ENCODE measurements at places on chromosomes 5 and 9.

DNA sequence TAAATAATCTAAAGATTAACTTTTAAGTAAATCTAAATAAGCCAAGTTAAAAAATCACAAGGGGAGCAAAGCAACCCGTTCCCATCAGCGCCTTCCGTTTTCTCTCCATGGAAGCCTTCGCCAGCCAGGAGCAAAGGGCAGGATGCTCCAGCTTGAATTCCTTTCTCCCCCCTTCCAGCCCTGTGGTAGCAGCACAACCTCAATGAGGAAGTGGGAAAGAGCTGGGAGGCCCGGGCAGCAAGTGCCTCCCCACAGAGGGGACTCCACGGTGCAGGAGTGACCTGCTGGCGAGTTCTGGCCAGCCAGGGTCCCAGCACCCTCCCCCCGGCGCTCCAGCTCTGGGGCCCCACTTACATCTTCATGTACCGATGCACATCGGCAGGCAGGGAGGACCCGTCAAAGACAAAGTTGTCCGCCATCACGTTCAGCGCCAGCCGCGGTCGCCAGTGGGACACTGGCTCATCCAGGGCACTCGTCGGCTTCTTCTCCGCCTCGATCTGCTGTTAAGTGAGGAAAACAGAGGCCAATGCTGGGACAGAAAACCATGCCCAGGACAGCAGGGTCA is 6.3 kb downstream of the CLPTM1L start:
- DNase-seq, result no peak

DNA sequence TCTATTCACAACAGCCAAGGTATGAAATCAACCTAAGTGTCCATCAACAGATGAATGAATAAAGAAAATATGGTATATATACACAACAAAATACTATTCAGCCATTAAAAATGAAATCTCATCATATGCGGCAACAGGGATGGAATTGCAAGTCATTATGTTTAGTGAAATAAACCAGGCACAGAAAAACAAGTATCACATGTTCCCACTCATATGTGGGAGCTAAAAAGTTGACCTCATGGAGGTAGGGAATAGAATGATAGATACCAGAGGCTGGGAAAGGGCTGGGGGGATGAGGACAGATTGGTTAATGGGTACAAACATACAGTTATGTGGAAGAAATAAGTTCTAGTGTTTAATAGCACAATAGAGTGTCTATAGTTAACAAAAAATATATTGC is 149.7 kb downstream of the DEPDC1B start:
- no peak for DNase-seq

GRCh38 chr5:10849278-10849677 is 88.2 kb upstream of the DAP start:
- DNase-seq, result no peak

GRCh38 chr5:35319333-35320002 is 89.2 kb upstream of the PRLR start:
- DNase-seq, result no peak

DNA sequence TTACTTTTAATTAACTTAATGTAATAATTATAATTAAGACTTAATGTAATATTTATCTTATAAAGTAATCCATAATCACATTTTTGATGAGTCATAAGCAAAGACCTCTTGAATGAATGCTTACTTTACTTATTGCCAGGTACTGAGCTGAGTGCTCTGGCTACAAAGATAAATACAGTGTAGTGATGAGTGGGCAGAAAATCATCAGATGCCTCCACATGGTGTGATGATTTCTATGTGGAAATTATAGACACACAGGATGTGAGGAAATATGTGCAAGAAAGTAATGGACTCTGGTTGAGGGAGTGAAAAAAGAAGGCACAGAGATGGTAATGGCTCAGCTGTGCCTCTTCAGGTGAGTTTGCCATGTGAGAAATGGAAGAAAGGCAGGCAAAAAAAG is 422.6 kb upstream of the CD180 start:
- no peak for DNase-seq

DNA sequence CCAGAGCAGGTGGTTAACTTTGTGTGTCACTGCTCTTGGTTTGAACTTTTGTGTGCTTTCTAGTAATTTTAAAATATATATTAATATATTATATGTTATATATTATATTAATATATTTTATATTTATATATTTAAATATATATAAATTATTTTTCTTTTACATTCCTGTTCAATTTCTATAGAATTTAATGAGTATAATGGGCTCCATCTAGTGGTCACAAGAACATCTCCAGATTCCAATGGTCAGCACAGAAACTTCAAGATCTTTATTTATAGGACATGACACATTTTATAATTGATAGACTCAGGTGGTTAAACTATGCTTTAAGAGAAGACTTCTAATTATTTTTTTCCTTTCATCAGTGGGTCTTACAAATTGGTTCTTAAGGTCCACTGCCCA is 39.1 kb downstream of the COL23A1 start:
- DNase-seq, result no peak

DNA sequence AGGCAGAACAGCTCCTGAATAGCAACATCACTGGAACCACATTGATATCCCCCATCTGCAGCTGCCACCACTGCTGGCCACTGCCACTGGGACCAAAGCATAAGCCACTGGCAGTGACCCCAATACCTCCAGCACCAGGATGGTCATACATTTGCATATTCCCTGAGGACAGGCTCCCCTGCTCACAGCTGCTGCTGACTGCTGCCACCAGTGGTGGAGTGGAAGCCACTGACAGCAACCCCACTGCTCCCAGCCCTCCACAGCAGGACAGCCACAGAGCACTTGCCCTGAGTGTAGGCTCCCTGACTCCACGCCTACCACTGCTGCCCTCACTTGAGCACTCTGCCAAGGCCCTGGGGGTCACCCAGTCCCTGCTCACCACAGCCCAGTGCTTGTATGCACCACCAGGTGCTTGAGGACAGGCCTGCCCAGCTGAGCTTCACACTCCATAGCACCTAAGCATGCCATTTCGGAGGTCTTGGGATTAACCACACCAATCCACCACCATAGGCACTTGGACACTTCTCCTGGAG is 327.4 kb upstream of the RPS23 start:
- DNase-seq, result no peak

- DNase-seq, result no peak
Observed at GRCh38 chr5:73201547-73202513, 28.8 kb downstream of the TMEM174 start.

DNA sequence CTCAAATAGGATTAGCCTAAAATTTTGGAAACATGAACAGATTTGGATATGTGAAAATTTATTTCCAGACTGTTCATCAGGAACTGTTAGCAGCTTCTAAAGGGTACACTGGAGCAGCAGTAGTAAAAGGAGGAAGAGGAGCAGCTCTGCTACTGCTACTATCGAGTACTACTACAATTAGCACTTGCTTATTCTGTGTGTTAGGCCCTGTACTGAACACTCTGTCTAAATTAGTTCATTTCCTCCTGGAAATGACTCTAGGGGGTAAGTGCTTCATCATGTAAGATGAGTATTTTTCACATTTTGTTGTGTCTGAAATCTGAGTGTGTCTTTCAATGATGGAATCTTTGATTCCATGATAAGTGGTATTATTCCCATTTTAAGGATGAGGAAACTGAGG is 9.8 kb downstream of the CD274 start:
- DNase-seq, result no peak
